RKO (cell line): ENCODE measurements at places on chromosomes 1 and 21.

DNA sequence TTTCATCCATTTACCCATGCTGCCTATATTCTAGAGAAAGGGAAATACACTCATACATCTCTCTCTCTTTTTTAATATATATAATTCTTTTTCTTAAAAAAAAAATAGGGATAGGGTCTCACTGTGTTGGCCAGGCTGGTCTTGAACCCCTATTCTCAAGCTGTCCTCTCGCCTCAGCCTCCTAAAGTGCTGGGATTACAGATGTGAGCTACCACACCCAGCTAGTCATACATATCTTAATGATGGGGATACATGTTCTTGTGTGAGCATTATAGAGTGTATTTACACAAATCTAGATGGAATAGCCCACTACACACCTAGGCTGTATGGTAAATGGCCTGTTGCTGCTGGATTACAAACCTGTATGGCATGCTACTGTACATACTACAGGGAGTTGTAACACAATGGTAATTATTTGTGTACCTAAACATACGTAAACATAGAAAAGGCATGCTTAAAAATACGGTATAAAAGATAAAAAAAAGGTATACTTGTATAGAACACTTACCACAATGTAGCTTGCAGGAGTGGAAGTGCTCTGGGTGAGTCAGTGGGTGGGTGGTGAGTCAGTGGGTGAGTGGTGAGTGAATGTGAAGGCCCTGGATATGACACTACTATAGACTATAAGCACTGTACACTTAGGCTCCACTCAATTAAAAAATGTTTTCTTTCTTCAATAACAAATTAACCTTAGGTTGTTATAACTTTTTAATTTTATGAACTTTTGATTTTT is 72.9 kb downstream of the IVNS1ABP start:
- peak; percentile 84 for DNase-seq

- DNase-seq, result no peak
These were observed 33.5 kb upstream of the ACTRT2 start for GRCh38 chr1:2987773-2988172.

DNA sequence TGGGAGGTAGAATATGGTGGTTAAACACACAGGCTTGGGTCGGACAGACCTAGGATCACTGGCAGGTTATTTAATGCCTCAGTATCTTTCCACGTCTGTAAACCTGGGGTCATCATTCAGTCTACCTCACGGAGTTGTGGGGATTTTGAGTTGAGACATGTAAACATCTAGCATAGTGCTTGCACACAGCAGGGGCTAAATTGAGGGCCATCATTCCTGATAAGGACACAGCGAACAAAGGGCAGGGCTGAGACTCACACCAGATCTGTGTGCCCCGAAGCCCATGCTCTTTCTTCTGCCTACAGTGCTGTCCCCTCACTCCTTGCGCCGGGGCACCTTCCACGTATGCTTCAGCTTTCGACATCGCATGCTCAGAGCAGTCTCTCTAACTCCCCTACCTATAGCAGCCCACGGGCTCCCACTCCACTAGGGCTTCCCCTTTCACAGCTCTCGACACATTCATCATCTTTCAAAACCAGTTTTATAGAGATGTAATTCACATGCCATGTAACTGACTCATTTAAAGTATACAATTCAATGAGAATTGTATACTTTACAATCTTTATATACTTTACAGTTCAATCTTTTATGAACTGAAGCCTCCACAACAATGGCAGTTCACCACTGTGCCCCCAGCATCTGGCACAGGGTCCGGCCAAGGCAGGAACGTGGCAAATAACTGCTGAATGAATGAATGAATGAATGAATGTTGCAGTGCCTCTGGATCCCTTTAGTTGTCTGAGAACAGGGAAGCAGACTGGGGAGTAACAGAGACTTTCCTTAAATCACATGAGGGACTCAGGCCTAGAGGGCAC is 48.0 kb downstream of the GPR161 start:
- DNase-seq, result no peak

DNA sequence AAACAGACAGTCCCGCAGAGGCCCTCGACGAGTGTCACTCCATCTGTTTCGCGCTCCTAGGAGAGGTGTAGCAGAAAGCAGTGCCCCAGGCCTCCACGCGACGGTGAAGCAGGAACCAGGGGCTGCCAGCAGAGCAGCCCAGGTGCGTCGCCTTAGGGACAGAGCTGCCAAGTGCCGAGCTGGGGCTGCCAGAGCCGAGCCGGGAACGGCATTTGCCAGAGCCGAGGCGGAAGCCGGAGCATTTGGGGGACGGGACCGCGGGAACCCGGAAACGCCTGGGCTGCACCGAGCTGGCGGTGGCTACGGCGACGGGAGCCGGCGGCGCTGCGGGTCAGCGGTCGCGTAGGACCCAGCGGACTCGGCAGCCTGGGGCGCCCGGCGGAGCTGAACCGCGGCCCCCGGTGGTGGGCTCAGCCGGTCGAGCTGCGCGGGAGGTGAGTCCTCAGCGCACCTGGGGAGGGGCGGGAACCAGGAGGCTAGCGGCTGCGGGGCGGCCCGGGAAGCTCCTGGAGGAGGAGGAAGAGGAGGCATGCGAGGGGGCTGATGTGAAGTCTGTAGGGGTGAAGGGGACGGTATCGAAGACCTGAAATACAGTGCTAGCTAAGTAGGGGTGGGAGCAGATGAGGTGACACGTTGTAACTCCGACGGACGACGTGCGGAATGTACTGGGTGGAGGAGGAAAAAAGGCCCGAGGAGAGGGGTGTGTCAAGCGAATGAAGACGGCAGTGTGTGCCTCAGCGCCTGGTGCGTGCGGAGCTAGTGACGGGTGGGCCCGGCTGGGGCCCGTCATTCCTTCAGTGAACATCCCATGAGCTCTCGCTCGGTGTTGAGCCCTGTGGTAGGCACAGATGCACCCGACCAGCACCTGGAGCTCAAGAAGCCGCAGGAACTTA is at the start of gene SLC35A3:
Gene SLC35A3 (plus strand): TSS at position 268 of the 893 bp plus-strand sequence. CDS start 23,559 bp downstream, outside the sequence.
- DNase-seq, result peak; percentile 85

- DNase-seq, result no peak
These were observed 83.8 kb downstream of the HSF2BP start for GRCh38 chr21:43575473-43575844.

GRCh38 chr1:15088281-15088971 is 65.1 kb upstream of the TMEM51 start:
- no peak for DNase-seq

DNA sequence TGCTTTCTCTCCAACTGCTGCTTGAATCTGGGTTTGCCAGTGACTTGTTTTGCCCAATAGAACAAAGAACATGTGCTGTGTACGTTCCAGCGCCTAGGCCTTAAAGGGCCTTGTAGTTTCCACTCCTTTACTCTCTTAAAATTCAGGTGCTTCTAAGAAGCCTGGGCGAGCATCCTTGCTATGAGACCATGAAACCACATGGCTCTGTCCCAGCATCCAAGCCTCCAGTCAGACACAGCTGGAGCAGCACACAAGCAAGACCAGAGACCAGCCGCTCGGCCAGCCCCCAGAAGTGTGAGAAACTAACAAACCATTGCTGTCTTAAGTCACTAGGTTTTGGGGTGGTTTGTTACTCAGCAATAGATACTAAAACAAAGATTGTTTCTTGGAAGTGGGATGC is 15.1 kb downstream of the PLEKHO1 start:
- DNase-seq, result no peak

DNA sequence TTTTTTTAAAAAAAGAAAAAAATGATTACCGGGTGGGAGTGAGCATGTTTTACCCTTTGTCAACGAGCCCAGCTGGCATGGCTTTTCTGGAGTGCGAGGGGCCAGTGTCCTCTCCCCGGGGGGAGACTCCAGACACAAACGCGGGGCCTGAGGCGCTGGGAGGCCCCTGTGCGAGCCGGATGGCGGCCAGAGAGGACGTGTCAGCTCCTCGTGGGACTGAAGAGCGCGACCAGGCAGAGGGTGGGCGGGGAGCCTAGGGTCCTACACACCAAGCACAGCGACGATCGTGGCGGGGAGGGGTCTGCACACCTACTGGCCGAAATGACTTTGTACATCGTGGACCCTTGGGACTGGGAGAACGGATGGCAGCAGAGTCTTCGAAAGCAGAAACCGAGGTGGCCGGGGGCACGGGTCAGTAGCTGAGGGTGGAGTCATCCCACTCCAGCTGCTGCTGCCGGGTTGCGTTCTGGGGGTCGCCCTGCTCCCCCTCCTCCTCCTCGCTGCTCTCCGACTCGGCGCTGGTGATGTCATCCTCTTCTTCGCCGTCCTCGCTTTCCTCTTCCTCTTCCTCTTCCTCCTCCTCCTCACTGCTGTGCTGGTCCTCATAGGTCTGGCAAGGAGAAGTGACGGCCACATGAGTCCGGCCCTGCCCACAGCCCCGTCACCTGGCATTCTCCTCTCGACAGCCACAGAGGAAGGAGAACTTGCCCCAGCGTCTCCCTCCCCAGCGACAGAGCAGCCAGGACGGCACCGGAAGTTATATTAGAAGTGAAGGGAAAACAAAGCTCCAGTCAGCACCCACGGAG is 78.8 kb downstream of the PIK3CD start:
- DNase-seq, result no peak

GRCh38 chr1:29325675-29326074 is 89.4 kb downstream of the PTPRU start:
- DNase-seq, result no peak

DNA sequence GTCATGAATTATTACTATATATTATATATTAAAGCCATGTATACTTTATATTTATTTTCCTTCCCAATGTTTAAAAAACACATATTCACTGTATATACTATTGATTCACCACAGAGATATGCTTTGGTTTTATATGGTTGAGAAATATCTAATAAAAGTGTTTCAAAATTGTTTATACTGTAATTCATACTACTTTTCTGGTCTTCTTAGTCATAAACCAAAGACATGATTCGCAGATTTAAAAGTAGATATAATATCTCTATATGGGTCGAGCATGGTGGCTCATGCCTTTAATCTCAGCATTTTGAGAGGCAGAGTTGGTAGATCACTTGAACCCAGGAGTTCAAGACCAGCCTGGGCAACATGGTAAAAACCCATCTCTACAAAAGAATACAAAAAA is 738.4 kb downstream of the USP25 start:
- DNase-seq, result no peak

GRCh38 chr1:241957692-241958494 is at the start of gene BECN2:
Gene BECN2 (plus strand): TSS chr1:241957767. CDS start chr1:241957767, 0 bp downstream.
- DNase-seq, result no peak

- DNase-seq, result peak; percentile 50
These were observed 48.5 kb downstream of the OPRD1 start for GRCh38 chr1:28860332-28861073.

GRCh38 chr1:178645157-178645807 is 79.8 kb upstream of the RALGPS2 start:
- DNase-seq, result no peak

- no peak for DNase-seq
These were observed 50.1 kb downstream of the NENF start for GRCh38 chr1:212482637-212483441.

GRCh38 chr21:29105218-29105617 is 25.2 kb upstream of the MAP3K7CL start:
- no peak for DNase-seq

DNA sequence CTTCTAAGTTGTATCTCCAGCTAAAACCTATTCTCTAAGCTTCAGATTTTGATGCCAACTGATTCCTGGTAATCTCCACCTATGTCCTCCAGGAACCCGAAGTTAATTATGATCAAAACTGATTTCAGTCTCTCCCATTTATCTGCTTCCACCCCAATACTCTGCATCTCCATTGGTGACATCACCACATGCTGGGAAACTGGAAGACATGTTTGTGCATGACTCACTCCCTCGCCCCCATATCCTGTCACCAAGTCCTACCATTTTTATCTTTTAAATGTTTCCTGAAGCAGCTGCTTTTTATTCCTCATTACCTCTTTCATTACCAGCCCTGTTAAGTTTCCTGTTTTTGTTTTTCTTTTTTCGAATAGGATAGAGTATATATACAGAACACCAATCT is 228.5 kb downstream of the LRRC40 start:
- peak; percentile 46 for DNase-seq

DNA sequence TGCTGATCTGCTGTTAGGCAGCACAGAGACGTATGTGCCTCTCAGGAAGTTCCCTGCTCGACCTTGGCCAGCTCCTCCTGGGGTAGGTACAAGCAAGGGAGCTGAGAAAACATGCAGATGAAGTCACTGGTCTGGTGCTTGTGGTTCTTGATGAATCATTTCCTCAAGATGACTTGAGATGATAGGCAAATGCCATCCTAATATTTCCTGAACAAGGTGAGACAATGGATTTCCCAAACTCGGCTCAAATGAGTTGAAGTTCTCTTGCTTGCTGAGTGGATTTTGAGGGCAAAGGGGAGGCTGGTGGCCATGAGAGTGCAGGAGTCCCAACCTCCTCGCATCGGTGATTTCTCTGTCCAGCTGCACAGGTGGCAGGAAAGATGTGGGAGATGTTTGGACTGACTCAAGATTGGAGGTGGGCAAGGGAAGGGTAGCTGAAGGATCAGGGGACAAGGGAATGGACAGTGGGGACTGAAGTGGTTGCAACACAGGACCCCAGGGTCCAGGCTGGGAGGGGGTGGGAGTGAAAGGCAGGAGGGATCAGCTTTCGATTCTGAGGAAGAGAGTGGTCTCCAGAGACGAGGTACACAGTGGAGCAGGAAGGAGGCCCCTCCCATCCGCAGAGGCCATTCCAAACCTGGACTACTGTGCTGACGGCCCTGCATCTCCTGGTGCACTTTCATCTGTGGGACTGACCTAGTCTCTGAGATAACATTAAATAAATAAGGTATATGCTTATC is 63.9 kb downstream of the CAPN2 start:
- peak; percentile 90 for DNase-seq

DNA sequence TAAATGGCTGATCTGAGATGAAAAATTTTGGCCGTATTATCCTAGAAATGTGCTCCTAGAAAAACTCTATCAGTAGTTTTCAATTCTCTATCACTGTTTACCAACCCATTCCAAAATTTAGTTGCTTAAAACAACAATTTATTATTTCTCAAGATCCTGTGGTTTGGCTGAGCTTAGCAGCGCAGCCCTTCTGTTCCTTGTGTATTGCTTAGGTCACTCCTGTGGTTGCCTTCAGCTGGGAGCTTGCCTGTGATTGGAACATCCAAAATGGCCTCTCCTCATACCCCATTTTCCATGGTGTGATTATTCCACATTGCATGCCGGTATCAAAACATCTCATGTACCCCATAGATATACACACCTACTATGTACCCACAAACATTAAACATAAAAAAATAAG is 22.8 kb upstream of the STUM start:
- DNase-seq, result no peak

DNA sequence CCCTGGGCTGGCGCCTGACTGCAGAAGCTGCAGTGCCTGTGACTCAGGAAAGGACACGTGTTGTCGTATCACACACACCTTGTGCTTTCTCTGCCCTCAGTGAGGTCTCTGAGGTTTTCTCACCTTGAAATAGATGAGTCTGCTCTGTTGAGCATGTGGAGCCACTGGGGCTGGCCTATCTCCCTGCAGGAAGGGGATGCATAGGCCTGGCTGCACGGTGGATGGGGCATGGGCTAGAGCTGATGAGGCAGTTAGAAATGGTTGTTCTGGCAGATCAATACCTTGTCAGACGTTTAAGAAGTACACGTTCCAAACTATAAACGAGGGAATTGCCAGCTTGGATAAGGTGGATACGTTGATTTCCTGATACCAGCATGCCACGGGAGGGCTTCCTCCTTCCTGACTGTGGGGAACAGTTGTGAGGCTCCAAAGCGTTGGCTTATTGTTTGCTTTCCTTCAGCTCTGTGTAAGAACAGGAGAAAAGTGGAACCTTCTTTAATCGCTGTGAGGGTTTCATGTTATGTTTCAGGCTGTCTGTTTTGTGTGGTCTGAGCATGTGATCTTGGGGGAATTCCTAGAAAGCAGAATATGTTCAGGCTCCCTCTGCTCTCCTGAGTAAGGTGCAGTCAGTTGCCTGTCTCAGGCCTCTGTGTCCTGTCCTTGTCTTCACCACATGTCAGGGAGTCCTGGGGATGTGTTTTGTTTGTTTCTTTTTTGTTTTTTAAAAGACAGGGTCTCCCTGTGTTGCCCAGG is 44.8 kb downstream of the PCNT start:
- DNase-seq, result no peak

GRCh38 chr1:179663810-179664209 is 72.2 kb downstream of the TDRD5 start:
- DNase-seq, result no peak
